ENCODE measurements at places on chromosomes 3 and 15.

DNA sequence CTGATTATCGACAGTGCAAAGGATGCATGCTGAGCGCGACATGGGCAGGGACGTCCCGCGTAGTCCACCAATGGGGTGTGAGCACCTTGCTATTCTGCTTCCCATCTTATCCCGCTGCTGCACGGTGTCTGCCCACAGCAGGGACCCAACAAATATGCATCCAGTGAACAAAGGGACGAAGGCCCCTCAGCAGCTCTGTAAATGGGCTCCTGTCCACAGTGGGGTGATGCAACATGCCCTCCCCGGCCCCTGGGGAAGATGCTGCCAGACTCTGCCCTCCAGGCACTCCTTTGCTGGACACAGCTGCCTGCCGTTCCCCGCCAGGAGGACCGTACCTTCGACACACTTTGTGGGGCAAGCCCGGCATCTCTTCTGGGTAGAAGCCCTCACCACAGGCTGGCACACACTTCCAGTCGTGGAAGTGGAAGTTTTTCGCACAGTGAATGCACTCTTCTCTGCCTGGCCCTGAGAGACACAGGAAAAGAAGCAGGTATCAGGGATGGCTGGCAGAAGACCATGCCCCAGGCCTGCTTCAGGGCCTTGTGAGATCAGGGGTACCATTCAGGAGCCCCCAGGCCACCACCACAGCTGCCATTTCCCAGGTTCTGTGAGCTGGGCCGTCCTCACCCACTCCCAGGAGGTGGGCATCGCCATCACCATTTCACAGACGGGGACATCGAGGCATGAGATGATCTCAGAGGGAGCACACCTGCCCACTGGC is 18.2 kb upstream of the SNRPA1 start:
- no peak for DNase-seq

DNA sequence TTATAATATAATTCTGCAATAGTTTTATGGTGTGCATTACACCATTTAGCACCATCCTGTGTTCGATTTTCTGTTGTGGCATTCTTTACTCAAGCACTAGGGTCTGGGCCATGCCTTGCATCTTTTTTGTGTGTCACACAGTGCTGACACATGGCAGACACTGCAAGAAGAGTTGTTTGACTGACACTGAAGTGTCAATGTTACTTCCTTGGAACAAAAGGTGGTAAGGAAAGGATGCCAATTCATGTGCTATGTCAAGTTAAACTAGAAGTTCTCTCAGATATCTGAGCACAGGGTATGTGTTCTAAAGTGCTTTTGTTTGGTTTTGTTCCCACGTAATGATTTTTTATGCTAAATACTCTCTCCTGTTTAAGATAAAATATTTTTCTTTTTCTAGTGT is 102.5 kb upstream of the UNC13C start:
- DNase-seq = no peak

DNA sequence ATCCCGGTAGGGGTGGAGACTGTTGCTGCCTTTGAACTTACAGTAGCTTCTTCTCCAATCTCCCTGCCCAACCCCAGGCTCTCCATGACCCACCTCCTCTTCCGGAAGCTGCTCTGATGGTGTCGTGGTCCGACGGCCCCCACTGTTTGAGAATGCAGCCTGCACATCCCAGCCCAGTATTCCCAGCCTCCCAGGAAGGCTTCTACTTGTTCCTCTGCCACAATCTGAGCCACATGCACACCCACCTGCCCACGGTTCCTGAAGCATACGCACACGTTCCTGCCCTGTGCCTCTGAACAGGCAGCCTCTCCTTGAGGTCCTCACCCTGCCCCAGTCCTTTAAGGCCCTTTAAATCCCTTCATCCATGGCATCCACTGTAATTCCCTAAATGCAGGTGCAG is 57.4 kb downstream of the ABTB1 start:
- DNase-seq = no peak

GRCh38 chr15:77034695-77035489 is 36.0 kb downstream of the TSPAN3 start:
- peak; percentile 74 for DNase-seq

DNA sequence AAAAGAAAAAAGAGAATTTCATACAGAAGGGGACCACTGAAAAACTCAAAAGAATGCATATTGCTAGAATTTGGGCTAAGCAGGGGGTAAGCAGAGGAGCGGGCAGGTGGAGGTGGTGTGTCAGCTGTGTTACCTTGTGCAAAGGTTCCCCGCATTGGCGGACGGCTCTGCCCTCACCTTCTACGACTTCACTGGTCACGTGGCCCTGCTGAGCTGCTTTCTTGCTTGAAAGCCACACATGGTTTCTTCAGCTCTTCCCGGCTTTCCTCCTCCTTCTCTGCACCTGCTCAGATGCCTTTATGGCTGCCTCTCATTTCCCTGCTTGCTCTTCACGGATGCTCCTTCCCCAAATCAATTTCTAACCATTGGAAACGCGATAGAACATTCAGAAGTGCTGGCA is 30.5 kb downstream of the FAH start:
- DNase-seq = no peak

- DNase-seq = peak; percentile 75
These were observed 7.6 kb upstream of the NR2E3 start for GRCh38 chr15:71802770-71803169.

DNA sequence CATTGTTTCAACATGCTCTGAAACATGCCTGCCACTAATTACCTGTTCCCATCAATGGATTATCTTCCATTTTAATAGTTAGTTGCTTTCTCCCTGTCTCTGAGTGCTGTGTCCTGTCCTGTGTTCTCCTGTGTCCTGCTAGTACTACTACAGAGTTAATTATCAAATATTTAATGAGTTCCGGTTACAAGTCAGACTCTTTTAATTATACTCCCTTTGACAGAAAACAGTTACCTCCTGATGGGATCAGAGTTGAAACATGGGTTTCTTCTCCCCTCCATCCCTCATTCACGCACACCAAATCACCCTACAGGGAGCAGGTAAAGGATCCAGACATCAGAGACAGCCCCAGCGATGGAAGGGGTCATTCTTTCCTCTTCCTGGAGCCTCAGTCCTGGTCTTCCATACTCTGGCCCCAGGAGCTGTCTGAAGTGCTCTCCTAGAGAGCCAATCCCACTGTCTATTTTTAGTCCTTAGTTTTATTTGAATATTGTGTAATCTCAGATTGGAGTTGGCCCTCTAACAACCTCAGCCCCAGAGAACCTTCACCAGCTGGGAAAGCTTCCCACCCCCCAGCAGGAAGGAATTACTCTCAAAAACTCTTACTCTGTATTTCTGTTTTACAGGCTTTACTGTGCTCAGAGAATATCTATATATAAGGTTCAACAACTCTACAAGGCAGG is 137.0 kb upstream of the C2CD4B start:
- no peak for DNase-seq

GRCh38 chr3:48082580-48083184 is 66.5 kb upstream of the MAP4 start:
- no peak for DNase-seq

DNA sequence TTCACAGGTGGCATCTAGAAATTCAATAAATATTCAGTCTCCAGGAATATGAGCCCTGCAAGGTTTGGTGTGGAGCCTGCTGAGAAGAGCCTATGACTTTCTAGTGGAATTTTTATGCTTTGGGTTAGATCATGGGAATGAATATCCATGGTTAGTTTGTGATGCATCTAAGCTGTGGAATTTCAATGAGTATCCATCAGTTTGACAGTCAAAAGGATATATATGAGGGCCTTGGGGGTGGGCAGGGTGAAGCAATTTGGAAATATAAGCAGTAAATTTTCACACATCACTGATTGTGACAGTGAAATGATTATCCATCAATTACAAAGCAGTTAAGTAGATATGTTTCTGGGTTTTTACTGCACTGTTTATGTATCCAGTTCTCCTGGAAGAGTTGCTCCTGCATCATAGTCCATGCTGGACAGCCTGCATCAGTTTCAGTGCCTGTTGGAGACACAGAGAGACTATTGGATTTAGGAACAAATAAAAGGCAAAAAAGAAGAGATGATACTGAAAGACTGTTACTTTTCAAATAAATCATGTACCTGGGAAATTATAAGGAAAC is 530.8 kb downstream of the MFSD1 start:
- no peak for DNase-seq

GRCh38 chr15:66573719-66574595 is 8.2 kb upstream of the LCTL start:
- DNase-seq = no peak

- no peak for DNase-seq
These were observed 48.5 kb downstream of the PTH1R start for GRCh38 chr3:46926039-46926438.

GRCh38 chr3:175941352-175941751 is 1082.2 kb downstream of the NAALADL2 start:
- peak; percentile 12 for DNase-seq

DNA sequence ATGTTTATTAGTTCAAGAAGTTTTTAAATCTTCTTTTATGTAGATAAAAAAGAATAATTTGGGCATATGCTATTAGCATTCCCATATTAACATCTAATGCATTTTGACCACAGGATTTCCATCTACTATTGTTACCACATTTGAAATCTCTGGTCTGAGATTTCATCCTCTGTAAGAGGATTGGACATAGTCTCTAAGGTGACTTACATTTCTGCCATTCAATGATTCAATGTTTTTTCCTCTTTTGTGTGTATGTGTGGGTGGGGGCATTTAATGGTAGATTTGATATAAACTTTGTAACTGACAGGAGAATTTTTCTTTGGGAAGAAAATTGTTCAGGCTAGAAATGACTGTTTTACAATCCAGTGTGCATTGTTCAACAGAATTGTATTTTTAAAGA is 307.3 kb upstream of the RBMS3 start:
- DNase-seq = no peak

DNA sequence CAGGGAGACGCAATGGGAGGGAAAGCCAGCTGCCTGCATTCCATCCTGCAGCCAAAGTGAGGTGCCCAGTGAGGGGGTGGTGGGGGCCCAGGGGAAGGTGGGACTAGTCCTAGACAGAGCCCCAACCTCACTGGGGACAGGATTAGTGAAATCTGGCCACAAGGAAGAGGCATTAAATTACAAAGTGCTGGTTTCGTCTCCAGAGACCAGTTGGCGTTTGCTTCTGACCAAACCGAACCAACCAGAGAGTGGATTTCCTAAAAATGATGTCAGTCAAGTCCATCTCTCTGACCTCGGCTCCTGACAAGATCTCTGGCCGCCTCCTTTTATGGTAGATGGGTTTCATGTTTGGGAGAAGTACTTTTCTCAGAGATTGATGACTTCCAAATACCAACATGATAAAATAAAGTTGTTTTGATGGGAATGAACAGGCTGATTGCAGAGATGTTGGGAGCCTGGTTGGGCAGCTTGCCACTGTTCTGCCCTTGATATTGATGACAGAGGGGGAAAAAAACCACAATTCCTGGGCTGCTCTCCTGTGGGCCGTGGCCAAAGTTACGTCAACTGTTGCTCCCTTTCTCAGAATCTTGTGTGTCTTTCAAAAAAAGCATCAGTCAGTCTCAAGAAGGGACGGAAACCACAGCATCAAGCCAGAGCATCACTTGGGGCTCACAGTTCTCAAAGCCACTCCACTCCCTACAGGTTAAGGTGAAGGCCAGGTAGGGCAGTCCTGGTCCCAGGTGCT is 24.6 kb downstream of the ITGA11 start:
- DNase-seq = no peak

- no peak for DNase-seq
These were observed 7.6 kb downstream of the CX3CR1 start for GRCh38 chr3:39272191-39272590.

DNA sequence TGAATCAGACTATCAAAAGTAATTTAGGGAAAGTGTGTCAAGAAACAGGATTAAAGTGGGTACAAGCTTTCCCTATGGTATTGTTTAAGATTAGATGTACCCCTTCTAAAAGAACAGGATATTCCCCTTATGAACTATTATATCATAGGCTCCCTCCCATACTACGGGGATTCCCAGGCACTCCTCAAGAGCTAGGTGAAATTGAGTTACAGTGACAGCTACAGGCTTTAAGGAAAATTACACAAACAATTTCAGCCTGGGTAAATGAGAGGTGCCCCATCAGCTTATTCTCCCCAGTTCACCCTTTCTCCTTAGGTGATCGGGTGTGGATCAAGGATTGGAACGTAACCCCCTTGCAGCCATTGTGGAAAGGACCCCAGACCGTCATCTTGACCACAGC is 240.8 kb upstream of the CNTN6 start:
- peak; percentile 6 for DNase-seq

DNA sequence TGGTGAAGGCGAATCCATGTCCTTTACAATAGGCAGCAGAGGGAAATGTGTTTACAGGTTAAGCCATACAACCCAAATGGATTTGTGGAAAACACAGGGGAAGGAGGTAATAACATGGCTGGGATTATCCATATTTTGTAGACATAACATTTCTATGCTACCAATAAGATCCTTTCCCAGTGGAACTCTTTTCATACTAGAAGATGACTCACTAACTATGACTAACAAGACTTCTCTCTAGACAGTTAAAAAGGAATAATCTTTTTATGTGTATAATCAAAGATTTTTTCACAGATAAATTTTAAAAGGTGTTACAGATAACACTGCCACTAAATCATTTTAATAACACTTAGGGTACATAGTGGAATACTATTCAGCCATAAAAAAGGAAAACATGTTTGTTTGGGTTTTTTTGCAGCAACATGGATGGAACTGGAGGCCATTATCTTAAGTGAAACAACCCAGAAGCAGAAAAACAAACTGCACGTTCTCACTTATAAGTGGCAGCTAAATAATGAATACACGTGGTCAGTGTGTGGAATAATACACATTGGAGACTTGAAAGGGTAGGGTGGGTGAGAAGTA is 39.6 kb downstream of the VPS13C start:
- no peak for DNase-seq

- DNase-seq = no peak
These were observed 42.9 kb upstream of the PDE8A start for GRCh38 chr15:84938726-84939125.

GRCh38 chr3:60330107-60330506 is 921.1 kb downstream of the FHIT start:
- no peak for DNase-seq

DNA sequence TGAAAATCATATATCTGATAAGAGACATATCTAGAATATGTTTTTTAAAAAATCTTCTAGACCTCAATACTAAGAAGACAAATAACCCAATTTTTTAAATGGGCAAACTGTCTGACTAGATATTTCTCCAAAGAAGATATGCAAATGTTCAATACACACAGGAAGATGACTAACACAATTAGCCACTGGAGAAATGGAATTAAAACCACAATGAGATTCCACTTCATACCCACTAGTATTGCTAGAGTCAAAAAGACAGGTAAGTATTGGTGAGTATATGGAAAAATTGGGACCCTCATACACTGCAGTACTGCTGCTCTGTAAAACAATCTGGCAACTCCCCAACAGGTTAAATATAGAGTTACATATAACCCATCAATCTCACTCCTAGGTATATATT is 33.1 kb upstream of the TOPAZ1 start:
- no peak for DNase-seq

DNA sequence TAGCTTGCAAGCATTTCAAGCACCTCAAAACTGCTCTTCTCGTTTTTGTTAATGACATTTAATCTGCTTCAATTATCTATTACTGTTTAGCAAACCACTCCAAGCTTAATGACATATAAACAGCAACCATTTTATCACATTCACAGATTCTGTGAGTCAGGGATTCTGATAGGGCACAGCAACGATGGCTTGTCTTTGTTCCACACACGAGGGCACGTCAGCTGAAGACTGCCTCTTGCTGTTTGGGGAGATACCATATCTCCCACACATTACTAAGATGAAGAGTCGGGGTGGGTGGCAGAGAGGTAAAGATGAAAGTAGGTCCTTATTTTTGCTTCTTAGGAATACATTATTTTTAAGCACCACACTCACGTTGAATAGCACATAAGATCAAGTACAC is 19.3 kb downstream of the CPOX start:
- DNase-seq = no peak

All from GM13976 (cell line).